Type B pancreatic cell (in vitro differentiated cells): ENCODE measurements at places on chromosomes 7 and 10. TPM values are rescaled to one million over a fixed set of nuclear protein-coding genes. Genes with fewer than 3 reads are reported as not detected.

The CCDC172 gene
- total RNA-seq: not detected in 2 replicates

DNA sequence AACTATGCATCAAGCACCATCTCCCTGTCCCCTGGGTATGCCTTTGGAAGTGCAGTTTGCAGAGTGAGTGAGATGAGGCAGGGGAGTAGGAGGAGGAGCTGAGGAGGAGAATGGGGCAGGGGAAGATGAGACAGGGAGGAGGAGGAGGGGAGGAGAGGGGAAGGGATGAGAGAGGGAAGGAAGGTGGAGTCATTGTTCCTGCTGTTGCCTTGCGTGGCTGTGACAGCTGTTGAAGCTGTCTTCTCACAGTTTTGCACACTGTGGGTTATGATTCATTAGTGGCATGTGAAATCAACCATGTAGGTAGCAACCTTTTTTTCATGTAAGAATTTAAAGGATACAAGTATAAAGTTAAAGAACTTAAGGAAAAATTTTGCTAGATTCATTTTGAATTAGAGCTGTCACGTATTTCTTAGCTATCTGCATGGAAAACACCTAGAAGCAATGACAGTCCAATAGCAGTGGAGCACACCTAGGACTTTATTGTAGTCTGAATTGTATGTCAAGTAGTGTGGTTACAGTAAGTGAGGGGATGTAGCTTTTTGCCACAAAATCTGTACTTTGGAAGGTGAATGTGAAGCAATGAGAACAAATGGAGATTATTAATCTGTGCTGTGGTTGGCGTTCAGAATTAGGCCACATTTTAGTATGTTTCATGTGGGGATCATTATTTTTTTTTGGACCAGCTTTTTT is 21.7 kb downstream of the CCM2 start:
- no peak overlapping the region for H3K4me3 ChIP-seq
- DNase-seq: no peak
- H3K27me3 ChIP-seq: no peaks in the 10 kb centered on the region
- peaks cover 27% of the 10 kb centered on the region for H3K36me3 ChIP-seq
- peaks cover 9% of the 10 kb centered on the region for H3K4me1 ChIP-seq
- H3K27ac ChIP-seq: peak overlapping the region; percentile 37

The GPR146 gene
- total RNA-seq: 1.2 TPM in 2 replicates

GRCh38 chr10:86264481-86265231 is 101.9 kb downstream of the GRID1 start:
- H3K36me3 ChIP-seq: no peaks in the 10 kb centered on the region
- peak; percentile 55 for DNase-seq
- H3K27ac ChIP-seq: no peak overlapping the region
- peaks cover 42% of the 10 kb centered on the region for H3K27me3 ChIP-seq
- H3K4me1 ChIP-seq: peaks cover 14% of the 10 kb centered on the region

GRCh38 chr10:80855348-80855971 is 317.8 kb downstream of the SH2D4B start:
- DNase-seq: no peak
- no peak overlapping the region for H3K4me3 ChIP-seq
- H3K27ac ChIP-seq: no peak overlapping the region
- H3K36me3 ChIP-seq: no peaks in the 10 kb centered on the region
- no peaks in the 10 kb centered on the region for H3K27me3 ChIP-seq
- H3K4me1 ChIP-seq: no peaks in the 10 kb centered on the region

- no peaks in the 10 kb centered on the region for H3K36me3 ChIP-seq
- H3K27ac ChIP-seq: no peak overlapping the region
- no peak overlapping the region for H3K4me3 ChIP-seq
- no peaks in the 10 kb centered on the region for H3K27me3 ChIP-seq
Observed at GRCh38 chr7:78939669-78940068, 513.8 kb downstream of the MAGI2 start.

The TAC1 gene
- total RNA-seq: 12.8 and 18.9 TPM in 2 replicates

- H3K4me3 ChIP-seq: no peak overlapping the region
- DNase-seq: no peak
- H3K27me3 ChIP-seq: no peaks in the 10 kb centered on the region
- H3K27ac ChIP-seq: no peak overlapping the region
Observed at GRCh38 chr10:118333871-118334270, 8.3 kb downstream of the FAM204A start.

GRCh38 chr7:44760034-44760580 is 11.5 kb downstream of the ZMIZ2 start:
- no peak overlapping the region for H3K27ac ChIP-seq
- no peaks in the 10 kb centered on the region for H3K27me3 ChIP-seq
- H3K36me3 ChIP-seq: peaks cover 17% of the 10 kb centered on the region
- no peak for DNase-seq

The OR2A12 gene
- total RNA-seq: not detected in 2 replicates

DNA sequence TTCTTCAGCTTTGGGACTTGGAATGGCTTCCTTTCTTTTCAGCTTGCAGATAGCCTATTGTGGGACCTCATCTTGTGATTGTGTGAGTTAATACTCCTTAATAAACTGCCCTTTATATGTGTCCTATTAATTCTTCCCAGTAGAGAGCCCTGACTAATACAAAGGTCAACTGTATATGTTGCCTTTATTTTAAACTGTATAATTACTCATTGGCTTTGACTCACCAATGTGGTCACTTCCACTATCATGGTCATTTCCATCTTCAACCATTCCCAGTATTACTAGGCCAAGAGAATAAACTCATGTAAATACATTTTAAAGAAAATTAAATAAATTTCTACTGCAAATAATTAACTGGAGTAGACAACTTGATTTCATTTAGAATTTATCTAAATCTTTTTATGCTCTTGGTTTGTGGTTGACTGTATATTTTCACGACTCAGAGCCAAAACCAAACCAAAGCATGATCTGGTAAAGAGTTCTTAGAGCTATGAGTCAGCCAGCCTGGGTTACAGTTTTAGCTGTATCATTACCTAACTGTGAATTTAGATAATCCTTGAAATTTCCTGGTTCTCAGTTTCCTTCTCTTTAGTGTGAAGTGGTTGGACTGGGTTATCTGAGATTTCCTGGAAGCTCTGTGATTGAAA is 188.4 kb downstream of the PPP1R3A start:
- H3K4me3 ChIP-seq: no peak overlapping the region
- no peaks in the 10 kb centered on the region for H3K27me3 ChIP-seq
- no peak for DNase-seq
- no peaks in the 10 kb centered on the region for H3K36me3 ChIP-seq
